DMS79 (cell line): ENCODE measurements at places on chromosomes 6 and 20.

GRCh38 chr20:31835977-31836852, 9.2 kb downstream of the FOXS1 start:
- peak; percentile 19 for DNase-seq

GRCh38 chr20:59403261-59403961, 103.0 kb downstream of the EDN3 start:
- DNase-seq = no peak

GRCh38 chr20:25233016-25233772, 14.7 kb upstream of the PYGB start:
- DNase-seq = no peak

GRCh38 chr20:35635652-35636051, 20.0 kb downstream of the SPAG4 start:
- DNase-seq = no peak

DNA sequence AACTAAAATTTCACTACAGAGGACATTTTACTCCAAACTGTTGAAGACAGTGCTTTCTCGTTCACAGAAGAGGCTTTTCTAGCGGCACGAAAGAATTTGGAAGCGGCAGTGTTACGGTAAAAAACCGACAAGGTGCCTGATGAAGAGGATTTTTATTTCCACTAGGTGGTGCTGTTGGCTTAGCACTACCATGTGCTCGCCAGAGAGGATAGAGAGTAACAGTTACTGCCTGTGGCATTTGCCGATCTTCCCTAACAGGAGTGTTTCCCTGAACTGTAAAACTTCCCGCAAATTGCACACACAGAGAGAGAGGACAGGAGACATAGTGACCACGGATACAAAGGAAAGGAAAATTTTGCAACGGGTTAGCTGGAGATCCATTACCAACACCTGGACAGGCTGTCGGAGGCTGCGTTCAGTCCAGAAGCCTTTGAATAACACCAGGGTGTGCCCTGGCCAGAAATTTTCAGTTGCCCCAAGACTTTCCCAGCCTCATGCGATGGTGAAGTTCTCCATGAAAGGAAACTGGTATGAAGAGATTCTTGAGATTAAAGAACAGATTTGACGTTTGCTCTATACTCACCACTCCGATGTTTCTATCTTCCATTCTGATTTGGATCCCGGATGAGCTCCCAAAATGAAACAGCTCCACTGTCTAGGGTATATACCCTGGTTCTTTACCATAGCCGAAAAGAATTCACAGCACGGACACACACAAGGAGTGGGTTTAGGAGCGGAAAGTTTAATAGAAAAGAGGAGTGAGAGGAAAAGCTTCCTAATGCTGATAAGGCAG, 48.1 kb downstream of the HLA-DPB1 start:
- DNase-seq = peak; percentile 20

GRCh38 chr6:54135665-54136369, 24.6 kb downstream of the MLIP start:
- peak; percentile 7 for DNase-seq

GRCh38 chr6:112163295-112164257, 76.2 kb downstream of the FAM229B start:
- DNase-seq = no peak

GRCh38 chr6:118774581-118774980, 119.4 kb upstream of the ASF1A start:
- no peak for DNase-seq

DNA sequence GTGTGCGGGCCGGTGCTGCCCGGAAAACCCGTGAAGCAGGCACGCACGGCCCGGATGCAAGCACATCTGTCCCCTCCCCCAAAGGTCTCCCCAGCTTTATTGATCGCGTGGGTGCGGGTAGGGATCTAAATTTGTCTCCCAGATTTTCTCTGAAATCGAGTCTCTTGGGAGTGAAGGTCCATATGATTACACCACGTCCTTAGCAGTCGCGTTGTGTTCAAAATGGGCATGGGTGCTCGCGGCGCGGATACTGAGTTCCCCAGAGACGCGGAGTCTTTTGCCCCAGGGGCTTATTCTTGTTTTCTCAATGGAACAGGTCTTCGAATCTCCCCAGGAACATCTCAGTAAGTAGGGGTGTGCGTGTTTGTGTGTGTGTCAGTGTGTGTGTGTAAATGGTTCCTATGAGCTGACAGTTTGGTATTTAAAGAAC, 2.8 kb upstream of the ZNF292 start:
- peak; percentile 40 for DNase-seq

DNA sequence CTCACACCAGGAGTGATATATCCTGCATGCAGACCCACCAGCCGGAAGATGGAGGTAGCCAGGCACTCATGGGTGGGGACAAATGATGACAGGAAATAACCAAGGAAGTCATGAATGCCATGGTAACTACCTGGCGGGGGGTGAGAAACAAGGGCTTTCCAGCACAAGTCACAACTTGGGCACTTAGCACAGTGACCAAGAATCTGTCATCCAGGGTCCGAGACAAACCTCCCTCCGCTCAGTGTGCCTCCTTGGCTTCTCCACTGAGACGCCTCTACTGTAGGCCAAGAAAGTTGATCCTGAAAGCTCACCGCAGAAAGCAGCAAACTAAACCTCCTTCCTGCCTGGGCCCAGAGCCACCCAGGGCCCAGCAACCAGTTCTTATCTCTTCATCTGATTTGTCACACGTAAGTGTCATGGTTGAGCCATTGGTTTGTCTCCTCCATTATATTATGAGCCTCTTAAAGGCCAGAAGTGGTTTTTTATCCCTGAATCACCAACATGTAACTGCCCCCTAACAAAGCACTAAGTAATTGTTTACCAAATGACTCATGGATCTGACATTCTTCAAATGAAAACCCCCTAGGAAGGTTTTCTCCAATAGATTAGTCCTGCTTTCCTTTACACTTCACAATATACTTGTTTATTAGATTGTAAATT, 84.3 kb upstream of the TAB2 start:
- DNase-seq = peak; percentile 70

DNA sequence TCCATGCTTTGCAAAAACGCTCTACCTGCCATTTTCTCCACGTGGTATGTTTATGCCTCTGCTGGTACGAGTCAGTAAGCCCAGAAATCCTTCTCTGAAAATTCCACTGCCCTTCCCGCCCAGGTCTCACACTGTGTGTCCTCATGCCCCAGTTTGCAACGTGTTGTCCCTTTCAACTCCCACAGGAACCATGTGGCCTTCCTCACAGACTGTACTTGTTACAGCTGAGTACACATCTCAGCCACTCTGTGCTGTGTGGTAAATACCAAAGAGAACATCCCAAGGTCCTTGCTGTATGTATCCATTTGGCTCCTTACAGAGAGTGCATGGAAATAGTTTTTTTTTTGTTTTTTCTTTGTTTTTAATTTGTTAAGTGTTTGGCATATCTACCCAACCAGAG, 56.9 kb downstream of the RTN4IP1 start:
- DNase-seq = no peak

DNA sequence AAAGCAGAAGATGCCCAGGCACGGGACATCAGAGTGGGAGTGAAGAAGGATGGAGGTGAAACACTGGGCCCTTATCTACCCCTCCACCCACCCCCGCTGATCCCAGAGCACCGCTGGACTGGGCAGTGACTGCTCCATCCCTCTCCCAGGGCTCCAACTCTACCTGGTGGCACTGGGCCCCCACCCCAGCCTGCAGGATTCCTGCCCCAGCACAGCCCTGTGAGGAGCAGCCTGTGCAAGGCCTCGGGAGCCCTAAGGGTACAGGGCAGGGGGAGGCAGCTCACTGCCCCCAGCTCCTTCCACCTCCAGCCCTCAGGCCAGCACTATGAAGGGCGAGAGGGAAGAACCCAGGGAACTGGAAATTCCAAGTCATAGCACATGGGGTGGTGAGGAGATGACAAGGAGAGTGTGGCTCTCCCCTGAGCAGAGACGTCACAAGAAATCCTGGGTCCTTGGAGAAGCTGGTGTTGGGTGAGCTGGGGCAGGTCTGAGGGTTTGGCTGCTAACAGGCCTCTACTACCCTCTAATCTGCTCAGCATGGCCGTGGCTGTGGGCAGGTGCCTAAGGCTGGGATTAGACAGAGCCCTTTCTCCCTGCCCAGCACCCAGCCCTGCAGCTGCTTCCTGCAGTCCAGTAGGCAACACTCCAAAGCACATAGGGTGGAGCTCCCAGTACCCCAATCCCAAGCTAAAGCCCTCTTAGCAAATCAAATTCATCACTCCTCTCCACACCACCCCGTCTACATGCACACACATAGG, 3.5 kb downstream of the CST3 start:
- no peak for DNase-seq

DNA sequence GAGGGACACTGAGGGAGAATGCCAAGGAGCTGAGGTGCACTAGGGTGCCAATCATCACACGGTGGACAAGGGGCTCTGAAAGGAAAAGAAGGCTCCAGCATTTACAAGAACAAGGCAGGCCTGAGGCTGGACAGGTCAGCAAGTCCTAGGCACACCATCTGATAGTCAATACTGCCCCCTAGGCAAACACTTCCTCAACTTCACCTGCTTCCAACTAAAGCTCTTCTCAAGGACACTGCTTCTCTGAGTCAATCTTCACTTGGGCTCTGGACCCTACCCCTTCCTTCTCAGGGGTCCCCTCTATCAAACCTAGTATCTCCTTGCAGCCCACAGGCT, 37.7 kb upstream of the SLC4A11 start:
- DNase-seq = no peak

DNA sequence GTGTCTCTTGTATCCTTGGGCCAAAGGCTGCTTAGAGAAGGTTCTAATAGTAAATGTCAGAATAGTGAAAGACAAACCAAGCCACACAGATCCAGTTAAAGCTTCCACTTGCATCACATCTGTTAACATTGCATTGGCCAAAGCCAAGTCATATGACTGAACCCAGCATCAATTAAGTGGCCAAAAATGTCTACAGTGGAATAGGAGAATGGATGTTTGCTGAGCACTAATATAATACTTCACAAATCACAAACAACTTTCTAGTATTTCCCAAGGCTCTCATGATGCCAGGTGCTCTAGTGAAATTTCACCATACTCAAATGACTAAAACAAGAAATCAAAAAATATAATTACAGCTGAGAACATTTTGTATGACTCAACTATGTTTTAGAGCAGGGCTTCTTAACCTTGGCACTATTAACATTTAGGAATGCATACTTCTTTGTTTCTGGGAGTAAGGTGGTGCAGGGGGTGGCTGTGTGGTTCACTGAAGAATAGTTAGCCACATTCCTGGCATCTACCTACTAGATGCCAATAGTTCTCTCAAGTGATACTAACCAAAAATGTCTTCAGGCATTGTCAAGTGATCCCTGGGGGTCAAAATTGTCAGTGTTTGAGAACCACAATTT, 148.0 kb upstream of the SPTLC3 start:
- DNase-seq = no peak

DNA sequence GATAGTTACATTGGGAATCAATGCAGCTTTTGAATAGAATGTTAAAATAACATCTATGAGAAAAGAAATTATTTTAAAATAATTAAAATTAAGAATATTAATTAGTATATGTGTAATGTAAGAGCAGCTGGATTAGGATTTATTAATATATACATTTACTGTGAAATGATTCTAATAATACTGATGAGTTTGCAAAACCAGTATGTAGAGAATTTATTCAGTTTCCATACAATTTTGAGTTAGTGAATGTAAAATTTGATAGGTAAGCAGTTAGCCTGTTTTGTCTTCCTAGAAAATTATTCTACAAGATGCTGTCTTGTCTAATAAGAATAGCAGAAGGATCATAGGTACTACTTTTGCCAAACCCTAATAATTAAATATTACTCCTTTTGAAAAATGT, 70.6 kb downstream of the STXBP5 start:
- no peak for DNase-seq

GRCh38 chr20:58886546-58886945, 34.0 kb downstream of the GNAS start:
- DNase-seq = no peak

- DNase-seq = no peak
Measured at GRCh38 chr6:157063176-157063905, 260.0 kb downstream of the TMEM242 start.

- DNase-seq = no peak
Measured at GRCh38 chr20:59664421-59664941, 60.1 kb downstream of the PHACTR3 start.

DNA sequence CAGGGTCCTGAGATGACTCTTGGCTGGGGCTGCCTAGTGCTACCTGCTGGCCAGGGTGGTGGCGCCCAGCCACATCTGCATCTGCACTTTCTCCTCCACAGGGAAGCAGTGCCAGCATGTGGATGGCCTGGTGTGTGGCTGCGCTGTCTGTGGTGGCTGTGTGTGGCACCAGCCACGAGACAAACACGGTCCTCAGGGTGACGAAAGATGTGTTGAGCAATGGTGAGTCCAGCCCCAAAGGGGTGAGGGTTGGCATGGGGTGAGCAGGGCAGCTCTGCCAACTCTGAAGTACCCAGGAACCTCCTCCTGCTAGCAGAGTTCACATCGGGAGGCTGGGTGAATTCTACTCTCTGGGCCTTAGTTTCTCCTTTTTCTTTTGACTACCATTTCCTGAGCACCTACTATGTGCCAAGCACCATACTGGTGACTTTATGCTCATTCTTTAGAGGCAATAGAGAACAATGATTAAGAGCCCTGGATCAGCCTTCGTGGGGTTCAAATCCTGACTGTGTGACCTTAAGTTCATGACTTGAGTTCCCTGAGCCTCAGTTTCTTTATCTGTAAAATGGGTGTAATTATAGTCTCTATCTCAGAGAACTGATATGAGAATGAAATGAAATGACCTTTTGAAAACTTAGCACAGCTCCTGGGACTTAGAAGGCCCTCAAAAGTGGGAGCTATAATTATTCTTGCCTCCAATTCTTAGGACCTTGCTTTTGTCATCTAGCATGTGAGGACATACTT, 2.1 kb downstream of the BPIFB4 start:
- DNase-seq = no peak

GRCh38 chr20:38326309-38326708, 20.0 kb upstream of the LBP start:
- DNase-seq = no peak

- DNase-seq = no peak
Measured at GRCh38 chr6:154953644-154954043, 41.5 kb upstream of the TIAM2 start.

- DNase-seq = no peak
Measured at GRCh38 chr6:51494342-51494741, 593.1 kb downstream of the PKHD1 start.

DNA sequence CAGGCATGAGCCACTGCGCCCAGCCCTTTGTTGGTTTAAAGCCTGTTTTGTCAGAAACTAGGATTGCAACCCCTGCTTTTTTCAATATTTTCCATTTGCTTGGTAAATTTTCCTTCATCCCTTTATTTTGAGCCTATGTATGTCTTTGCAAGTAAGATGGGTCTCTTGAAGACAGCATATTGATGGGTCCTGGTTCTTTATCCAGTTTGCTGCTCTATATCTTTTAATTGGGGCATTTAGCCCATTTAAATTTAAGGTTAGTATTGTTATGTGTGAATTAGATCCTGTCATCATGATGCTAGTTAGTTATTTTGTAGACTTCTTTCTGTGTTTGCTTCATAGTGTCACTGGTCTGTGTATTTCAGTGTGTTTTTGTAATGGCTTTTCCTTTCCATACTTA, 46.8 kb downstream of the ZC2HC1B start:
- no peak for DNase-seq

GRCh38 chr20:61236713-61237112, 15.3 kb upstream of the CDH4 start:
- no peak for DNase-seq

GRCh38 chr6:49479308-49479970, 16.3 kb downstream of the CENPQ start:
- no peak for DNase-seq
